ENCODE measurements at places on chromosomes 11 and 22.

- no peak for DNase-seq
Observed at GRCh38 chr22:36585841-36586240, 56.9 kb upstream of the EIF3D start.

DNA sequence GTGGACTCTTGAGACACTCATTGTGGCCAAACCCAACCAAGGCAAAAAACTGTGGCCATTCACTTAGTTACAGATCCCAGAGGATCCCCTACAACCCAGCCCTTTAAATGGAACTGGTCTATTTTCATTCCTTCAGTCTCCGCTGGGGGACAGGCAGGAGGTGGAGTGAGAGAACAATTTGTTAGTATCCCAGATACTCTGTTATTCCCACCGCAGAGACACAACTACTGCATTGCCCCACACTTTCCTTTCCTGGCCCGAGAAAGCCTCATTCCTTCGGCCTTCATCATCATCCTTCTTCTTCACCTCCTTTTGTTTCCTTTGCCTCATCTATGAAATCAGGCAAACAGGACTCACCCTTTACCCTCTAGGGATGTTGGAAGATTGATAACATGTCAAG is 191.1 kb downstream of the NTM start:
- no peak for DNase-seq

DNA sequence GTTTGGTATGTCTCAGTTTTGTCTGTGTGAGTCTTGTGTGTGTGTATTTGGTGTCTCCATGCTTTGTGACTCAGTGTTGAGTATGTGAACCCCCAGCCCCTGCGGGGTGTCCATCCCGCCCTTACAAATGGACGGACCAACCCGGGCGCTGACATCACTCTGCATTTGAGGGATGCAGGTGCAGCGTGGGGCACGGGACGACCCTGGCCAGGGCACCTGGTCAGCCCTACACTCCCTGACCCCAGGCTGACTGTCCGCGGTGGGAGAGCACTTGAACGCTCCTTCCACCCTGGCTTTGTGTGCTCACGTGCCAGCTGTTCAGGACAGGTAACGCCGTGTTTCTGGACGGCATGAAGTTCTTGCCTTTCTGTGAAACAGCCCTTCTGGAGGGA is 369.0 kb downstream of the BRD1 start:
- DNase-seq: no peak

- DNase-seq: no peak
Observed at GRCh38 chr22:33020721-33021120, 37.5 kb downstream of the SYN3 start.

DNA sequence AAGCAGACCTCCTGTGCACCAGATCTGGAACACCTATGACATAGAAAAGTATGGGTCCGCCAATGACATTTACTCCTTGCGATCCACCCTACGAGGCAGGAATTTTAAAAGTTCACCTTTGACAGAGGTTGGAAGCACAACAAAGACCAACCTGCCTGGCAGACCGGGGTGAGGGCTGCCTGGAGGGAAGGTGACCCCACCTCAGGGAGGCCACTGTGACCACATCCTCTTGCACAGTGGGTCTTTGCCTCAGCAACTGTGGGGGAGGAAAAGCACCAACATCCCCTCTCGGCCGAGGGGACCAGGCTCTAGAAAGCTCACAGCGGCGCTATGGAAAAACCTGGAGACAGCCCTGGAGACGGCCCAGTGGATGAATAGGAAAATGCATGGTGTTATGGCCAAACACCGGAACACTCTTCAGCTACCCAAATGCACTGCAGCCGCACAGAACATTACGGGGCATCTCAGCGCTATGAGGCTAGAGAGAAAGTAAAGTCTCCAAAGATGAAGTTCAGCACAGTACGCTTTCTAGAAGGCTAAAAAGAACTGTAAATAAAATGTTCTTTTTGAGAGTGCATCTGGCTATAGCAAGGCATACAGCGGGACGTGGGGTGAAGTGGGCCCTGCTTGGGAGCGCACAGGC is 1.8 kb upstream of the SHISAL1 start:
- no peak for DNase-seq

GRCh38 chr22:36611241-36611976 is 82.4 kb upstream of the EIF3D start:
- no peak for DNase-seq

- DNase-seq: no peak
Observed at GRCh38 chr11:83862691-83863090, 576.5 kb upstream of the CCDC90B start.

DNA sequence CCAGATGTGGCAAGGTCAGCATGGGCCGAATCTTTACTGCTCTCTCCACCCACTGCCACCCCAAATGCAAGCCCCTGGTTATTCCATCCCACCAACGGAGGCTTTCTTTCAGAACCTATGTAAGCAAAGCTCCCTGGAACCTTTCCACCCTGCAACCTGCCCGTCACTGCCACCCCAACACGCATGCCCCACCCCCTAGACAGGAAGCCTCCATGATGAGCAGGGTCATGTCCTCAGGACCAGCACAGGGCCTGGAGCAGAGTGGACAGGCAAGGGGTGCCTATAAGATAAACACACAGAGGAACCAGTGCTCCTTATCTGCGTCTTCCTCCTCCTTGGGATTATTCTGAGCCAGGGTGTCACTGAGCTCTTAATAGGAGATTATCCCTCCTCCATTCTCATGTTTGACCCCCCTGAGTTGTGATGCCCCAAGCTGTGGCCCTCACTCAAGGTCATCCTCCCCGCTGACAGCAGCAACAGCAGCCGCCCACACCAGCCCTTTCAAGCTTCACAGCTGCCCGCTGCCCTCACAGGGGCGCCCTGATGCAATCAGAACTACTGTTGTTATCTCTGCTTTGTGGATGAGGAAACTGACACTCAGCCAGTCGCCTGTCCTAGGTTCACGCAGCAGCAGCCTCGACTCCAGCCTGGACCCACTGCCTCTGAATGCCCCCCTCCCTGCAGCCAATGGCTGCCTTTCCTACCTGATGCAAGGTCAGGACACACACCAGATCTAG is 647.3 kb downstream of the TBC1D22A start:
- DNase-seq: no peak

DNA sequence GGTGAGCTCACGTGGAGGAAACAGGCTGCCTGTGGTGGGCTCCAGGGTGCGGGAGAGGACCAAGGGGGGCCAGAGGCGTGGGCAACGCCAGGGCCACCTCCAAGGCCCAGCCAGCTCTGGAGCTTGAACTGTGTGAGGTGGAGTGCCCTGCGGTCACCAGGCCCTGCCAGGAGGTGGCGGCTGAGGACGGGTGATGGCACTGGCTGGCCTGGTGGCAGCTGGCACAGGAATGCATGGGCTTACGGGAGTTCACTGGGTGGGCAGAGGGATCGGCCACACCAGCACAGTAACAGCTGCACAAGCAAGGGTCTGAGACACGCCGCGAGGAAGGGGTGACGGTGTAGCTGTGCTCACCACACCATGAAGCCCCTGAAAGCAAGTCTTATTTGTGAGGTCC is 15.8 kb downstream of the TOLLIP start:
- no peak for DNase-seq

DNA sequence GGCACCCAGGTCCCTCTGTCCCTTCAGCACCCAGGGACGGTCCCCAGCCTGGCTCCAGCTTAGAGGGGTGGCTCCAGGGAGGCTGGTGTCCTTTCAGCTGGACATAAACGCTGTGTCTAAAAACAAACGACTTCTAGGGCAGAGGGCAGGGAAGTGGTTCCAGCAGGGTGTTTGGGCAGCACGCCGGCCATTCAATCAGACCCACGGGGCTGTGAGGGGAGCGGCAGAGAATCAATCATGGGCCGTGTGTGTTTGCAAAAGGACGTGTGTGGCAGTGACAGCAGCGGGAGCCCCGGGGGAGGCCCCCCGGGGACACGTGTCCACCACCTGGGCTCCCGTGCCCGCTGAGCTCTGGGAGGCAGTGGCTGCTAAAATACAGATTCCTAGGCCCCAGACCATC is 127.7 kb downstream of the MN1 start:
- DNase-seq: no peak

GRCh38 chr22:36221799-36222751 is 17.3 kb downstream of the APOL2 start:
- DNase-seq: no peak

GRCh38 chr11:19592842-19593241 is 119.8 kb upstream of the NAV2 start:
- DNase-seq: no peak

- DNase-seq: peak; percentile 13
Observed at GRCh38 chr11:32088117-32088941, 2.5 kb upstream of the RCN1 start.

DNA sequence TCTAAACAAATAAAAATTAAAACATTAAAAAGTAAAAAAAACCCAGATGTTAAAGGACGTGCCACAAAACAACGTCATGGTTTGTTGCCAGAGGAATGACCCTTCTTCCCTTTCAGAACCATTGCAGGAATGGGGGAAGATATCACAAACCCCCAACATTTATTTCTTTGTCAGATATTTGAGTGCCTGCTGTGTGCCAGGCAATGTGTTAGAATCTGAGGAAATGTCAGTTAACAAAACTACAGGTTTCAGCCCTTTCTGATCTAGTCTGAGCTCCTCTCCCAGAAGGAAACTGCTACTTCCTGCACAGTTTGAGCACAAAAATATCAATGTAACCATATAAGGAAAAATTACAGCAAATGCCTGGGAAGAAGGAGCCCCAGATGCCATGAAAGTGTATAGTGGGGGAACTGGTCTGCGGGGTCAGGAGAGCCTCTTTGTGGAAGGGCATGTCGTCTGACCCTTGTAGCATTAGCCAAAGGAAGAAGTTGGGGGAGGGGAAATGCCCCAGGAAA is 7.1 kb upstream of the NHERF4 start:
- DNase-seq: no peak

- DNase-seq: no peak
Observed at GRCh38 chr11:6727971-6728760, 43.6 kb downstream of the OR2AG2 start.

DNA sequence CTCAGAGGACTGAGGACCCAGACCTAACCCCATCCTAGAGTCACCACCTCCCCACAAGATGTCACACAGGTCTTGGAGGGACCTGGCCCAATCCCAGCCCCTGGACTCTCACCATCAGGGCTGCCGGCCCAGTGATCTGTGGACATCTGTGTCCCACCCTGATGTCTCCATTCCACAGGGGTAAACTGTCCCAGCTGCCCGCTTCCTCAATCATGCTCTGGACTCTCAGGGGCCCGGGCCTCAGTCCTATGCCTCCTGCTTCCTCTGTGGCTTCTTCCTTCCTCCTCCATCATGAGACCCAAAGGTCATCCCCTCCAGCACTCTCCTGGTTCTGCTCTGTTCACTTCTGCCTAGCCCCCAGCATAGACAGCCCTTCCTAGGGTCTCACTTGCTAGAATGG is 32.2 kb downstream of the ARAP1 start:
- no peak for DNase-seq

DNA sequence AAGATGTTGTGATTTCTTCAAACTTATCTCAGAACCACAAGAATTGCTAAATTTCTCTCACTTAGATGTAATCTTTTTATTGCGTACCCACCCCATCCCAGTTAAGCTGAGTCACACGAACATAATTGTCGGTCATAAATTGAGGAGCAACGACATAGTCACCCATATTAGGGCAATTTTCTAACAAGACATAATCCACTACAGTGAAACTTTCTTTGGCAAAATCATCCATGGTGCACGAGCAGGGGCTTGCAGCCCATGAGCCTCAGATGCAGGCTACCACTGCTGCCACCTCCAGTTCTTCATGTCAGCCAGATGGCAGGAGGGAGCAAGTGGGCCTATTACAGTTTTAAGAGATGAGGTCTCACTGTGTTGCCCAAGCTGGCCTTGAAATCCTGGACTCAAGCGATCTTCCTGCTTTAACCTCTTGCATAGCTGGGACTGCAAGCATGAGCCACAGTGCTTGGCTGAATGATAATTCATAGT is 70.3 kb upstream of the GRK2 start:
- DNase-seq: no peak

DNA sequence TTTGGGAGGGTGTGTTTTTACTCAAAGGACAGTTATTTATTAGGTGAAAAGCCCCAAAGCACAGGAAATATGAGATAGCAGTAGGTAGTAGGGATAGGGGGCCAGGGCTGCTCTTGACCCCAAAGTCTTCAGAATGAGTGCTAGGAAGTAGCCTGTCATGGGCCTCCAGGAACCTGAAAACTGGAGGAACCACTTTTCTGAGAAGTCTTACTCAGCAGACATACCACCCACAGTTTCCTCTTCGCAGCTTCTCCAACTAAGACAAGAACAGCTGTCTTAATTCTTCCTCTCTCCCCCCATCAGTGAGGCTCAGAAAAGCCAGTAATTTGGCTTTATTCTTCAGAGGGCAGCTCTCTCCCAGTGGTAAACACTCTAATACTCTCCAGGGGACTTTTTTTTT is 84.0 kb upstream of the CTSC start:
- DNase-seq: no peak

DNA sequence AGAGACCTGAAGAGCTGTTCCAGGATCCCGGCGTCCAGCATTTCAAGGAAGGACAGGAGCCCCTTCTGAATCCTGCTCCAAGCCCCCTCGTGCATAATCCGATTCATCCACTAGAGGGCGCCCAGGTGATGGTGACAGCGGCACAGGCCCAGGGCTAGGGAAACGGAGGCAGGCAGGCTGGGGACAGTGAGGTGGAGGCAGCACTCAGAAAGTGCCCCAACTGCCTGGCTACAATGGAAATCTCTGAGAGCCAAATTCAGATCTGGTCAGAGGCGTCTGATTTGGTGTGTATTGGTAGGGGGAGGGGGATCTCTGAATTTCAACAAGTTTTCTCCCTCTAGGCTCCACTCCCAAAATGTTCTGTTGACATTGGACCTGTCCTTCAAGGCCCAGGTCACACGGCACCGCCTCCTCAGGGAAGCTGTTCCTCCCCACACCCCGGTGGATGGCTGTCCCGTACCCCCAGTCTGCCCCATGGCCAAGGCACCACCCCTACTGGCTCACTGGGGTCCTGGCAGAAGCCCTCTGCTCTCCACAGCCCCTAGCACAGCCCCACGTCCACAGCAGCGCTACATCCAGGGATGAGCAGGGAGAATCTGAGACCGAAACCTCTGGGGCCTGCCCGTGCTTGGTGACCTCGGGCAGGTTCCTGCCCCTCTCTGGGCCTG is 142.9 kb downstream of the CRYBB2 start:
- DNase-seq: peak; percentile 66

DNA sequence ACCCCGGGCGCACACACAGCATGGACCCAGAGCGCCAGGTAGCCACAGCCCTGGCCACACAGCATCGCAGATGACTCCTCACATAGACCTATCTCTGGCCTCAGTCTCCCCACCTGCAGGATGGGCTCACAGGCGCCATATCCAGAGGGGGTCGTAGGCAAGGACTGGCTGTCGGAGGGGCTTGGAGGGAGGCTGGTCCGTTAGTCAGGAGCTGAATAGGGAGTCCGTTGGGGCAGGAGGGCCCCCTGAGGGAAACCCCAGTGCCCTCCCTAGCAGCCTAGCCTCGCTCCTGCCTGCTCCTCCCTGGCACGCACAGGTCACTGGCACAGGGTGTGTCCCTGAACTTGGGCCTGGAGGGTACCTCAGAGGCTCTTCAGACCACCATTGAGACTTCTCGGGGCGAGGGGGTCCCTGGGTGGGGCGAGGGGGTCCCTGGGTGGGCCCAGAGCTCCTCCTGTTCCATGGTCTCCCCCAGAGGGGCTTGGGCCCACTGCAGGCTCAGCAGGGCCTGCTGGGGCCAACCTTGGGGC is 2.0 kb downstream of the PLXNB2 start:
- DNase-seq: no peak

GRCh38 chr22:35538801-35539321 is 1.8 kb upstream of the RASD2 start:
- peak; percentile 9 for DNase-seq

GRCh38 chr11:59154610-59155009 is 12.0 kb downstream of the FAM111A start:
- no peak for DNase-seq

All from activated CD4-positive, alpha-beta T cell treated with anti-CD3 and anti-CD28 coated beads, Interleukin-2, amount 50 U/mL, for 24 hours (primary cell).